CD14-positive monocyte (primary cell): ENCODE measurements at places on chromosomes 2 and 18.

- no peak for DNase-seq
Measured at GRCh38 chr2:207926133-207926988, 99.0 kb downstream of the PLEKHM3 start.

DNA sequence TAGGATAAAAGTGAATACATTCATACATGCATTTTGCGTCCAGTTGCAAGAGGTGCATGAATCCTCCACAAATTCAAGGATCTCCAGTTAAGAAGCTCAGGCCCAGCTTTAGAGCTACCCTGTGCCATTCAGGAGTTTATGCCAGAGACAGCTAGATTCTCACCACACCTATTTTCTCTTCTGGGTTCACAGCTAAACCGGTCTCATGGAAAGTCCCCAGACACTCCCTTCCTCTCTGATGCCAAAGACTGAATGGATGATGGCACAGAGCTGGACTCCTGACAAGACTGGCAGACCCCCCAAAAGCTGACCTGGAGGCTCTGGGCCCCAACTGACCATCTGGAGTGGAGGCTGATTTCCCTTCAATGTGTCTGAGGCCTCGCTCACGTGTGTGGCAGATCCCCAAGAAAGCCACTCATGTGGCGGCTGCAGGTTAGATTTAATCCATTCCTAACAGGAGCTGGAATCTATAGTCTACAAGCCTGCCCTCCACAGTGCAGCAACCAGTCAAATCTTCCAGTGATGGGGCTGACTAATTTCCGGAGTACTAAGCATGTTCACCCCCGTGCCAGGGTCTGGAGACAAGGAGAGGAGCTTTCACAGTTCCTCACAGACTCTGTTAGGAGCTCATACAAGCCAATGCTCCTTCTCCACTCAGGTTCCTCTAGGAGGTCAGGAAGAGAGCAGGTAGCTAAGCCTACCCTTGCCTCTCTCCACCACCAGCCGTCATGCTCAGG lies 257.1 kb downstream of the BCL11A start:
- DNase-seq: no peak

DNA sequence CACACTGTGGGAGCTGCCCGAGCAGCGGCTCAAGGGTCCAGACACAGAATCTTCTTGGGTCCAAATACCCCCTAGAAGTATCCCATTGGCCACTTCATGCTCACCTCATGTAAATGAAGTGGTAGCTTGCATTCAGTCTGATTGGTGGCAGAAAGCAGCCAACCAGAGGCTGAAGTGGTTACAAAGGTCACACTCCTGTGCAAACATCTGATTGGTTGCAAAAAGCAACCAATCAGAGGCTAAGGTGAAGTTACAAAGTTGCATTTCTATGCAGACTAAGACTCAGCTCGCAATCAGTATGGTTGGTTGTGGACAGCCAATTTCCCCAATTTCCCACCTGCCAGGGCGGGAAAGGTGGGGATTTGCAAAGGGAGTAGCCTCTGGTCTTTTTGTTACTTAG lies 94.3 kb downstream of the DGKD start:
- DNase-seq: no peak

DNA sequence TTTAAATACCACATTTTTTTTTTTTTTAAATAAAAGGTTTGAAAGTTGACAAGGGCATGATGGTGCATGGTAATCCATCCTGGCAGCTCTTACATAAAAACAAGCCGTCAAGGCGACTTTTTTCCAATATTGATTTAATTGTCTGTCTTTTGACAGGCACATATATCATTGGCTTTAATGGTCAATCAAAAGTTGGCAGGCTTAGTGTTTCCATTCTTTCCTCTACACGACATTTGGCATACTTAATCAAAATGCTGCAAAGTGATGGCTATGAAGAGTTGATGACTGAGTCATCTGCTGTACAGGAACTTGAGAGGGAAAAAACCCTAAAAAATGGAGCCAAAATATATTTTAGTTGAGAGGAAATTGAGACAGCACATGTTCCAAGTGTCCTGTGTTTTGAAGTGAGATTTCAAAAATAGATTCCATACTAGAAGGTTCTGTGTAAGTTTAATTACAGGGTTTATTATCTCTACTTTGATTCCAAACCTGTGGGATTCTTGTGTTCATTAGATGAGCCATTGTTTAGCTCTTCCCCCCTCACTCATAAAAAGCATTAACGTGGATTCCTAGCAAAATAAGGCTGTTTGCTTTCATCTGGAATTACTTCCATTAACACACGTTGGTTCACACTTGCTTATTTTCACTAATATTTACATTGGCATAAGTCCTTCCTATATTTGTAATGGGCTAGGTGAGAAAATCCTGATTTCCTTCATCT lies 3.2 kb downstream of the TSHZ1 start:
- DNase-seq: no peak

DNA sequence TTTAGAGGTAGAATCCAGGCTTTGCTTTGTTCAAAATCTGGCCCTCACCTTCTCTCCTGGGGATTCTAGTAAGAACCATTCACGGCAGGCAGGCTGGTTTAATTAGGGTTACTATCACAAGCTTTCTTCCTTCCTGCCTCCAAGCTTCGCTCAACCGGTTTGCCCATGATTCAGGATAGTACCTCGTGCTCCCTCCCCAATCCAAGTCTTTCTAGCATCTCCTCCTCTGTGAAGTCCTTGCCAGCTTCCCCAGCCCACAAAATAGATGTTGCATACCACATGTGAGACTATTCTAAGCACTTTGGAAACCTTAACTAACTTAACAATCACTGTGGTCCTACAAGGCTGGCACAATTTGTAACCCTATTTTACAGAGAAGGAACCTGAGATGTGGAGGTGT lies 135.1 kb downstream of the SOCS6 start:
- DNase-seq: no peak
